Central memory CD8-positive, alpha-beta T cell (primary cell): ENCODE measurements at places on chromosomes 11 and 22.

DNA sequence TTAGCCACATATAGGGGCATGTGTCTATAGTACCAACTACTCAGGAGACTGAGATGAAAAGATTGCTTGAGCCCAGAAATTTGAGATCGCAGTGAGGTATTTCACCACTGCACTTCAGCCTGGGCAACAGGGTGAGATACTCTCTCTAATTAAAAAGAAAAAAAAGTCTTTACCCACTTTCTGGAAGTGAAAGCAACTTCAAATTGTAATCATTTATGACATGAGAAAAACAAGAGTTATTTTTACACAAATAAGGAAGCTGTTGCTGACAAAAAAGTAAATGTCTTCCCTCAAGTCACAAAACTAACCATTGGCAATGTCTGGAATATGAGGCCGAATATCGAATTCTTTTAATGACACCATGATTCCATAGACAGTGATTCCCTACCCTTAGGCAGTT, 71.4 kb downstream of the GLYATL1 start:
- no peak for DNase-seq

- no peak for DNase-seq
Observed at GRCh38 chr11:665704-666281, 28.7 kb downstream of the DRD4 start.

- no peak for DNase-seq
Observed at GRCh38 chr22:19842393-19843106, 12.1 kb downstream of the GNB1L start.

DNA sequence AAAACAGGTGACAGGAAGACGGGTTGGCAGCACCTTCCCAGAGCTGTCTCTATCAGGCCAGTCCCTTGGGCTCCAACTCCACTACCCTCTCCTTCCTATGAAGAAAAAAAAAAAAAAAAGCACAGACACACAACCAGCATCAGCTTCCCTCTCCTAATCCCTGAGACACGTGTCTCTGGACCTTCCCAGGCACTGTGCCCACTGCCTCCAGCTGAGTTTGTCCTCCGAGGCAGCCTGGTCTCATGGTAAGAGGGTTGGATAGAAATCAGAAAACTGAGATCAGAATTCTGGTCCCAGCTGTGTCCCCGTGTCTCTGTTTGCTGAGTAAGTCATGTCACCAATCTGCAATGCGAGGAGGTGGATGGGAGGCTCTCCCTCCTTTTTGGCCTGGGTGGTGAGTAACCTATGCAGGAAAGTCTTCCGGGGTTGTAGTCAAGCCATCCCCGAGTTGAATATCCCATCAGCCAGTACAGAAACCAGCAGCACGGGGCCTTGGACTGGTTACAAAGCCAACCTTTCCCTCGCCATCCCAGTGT, 193.7 kb upstream of the TBCEL start:
- no peak for DNase-seq

DNA sequence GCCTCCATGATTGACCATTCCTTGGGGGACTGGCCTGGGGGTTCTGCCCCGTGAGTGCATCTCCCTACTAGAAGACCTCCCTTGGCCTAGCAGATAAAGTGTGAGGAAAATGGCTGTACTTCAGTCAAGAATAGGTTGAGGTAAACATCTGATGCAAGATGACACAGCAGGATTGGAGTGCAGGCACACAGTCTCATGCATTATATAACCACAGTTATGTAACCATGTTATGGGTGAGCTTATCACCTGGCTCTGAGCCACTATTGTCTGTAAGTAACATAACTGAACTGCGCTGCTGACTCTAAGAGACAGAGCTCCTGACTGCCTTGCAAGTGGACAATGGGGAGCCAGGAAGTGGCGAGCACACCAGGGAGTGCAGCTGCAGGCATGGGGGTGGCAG, 378.7 kb upstream of the ANO5 start:
- DNase-seq = no peak

GRCh38 chr11:119691020-119691666, 37.9 kb downstream of the NECTIN1 start:
- peak; percentile 21 for DNase-seq

- DNase-seq = no peak
Observed at GRCh38 chr11:5700421-5701054, 10.9 kb downstream of the TRIM22 start.

- peak; percentile 22 for DNase-seq
Observed at GRCh38 chr11:3947061-3947460, 91.6 kb downstream of the STIM1 start.

- no peak for DNase-seq
Observed at GRCh38 chr11:16924826-16925560, 89.2 kb downstream of the PLEKHA7 start.

- DNase-seq = no peak
Observed at GRCh38 chr11:32098142-32098903, 7.4 kb downstream of the RCN1 start.

GRCh38 chr11:74493791-74494630, 487 bp upstream of the LIPT2 start:
- no peak for DNase-seq

GRCh38 chr22:25696763-25697162, 45.2 kb upstream of the MYO18B start:
- no peak for DNase-seq

- no peak for DNase-seq
Observed at GRCh38 chr11:128764424-128765095, 70.7 kb downstream of the FLI1 start.

GRCh38 chr11:128859563-128860441, 7.3 kb downstream of the KCNJ1 start:
- peak; percentile 73 for DNase-seq

DNA sequence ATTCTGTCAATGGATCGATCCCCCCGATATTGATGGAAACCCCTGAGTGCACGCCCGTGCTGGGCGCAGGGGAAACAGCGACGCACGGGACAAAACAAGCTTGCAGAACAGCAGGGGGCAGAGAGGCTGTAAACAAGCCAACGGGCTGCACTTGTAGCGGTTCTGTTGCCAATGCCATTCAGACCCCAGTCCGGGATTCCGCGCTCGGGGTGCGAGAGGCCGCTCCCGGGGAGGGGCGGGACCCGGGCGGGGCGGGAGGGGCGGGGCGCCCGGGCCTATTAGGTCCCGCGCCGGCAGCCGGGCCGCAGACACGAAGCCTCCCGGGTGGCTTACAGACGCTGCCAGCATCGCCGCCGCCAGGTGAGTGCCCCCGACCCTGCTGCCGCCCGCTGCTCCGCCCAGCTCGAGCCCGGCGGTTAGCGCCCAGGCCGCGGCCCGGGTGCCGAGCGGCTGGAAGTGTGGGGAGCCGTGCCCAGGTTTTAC, at the start of gene BIK:
BIK (plus strand) TSS at position 307 of the 483 bp plus-strand sequence. CDS start 13,273 bp downstream, outside the sequence.
- peak; percentile 28 for DNase-seq

GRCh38 chr11:67356864-67357561, 3.7 kb upstream of the POLD4 start:
- peak; percentile 62 for DNase-seq

DNA sequence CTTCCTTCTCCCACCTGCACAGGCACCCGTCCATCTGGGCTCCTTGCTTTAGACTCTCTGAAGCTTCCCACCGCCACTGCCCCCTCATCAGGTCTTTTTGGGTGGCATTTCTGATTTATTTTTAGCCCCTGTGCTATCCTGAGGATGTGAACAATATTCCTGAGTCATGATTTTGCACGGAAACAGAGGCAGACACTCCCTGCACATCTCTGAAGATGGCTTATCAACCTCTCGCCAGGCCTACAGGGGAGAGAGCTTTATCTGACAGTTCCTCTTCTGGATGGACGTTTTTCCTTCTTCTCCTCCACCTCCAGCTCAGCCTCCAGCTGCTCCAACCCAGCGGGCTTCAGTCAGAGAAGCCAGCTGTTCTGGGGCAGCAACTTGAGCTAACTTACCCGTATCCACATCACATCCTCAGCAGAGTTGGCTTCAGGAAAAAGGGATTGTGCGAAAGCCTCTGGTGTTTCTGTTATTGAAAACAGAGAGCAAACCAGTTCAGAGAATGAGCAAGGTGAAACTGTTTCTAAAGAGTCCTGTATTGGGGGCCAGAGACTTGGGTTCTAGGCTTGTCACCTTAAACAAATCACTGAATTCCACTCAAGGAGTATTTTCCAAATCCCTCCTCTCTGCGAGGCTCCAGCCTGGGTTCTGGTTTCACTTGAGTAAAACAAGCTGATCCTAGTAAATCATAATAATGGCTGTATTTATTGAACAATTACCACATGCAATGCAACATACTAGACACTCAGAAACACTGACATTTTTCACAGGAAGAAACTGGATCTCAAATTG, 33.1 kb upstream of the ETS1 start:
- DNase-seq = no peak

DNA sequence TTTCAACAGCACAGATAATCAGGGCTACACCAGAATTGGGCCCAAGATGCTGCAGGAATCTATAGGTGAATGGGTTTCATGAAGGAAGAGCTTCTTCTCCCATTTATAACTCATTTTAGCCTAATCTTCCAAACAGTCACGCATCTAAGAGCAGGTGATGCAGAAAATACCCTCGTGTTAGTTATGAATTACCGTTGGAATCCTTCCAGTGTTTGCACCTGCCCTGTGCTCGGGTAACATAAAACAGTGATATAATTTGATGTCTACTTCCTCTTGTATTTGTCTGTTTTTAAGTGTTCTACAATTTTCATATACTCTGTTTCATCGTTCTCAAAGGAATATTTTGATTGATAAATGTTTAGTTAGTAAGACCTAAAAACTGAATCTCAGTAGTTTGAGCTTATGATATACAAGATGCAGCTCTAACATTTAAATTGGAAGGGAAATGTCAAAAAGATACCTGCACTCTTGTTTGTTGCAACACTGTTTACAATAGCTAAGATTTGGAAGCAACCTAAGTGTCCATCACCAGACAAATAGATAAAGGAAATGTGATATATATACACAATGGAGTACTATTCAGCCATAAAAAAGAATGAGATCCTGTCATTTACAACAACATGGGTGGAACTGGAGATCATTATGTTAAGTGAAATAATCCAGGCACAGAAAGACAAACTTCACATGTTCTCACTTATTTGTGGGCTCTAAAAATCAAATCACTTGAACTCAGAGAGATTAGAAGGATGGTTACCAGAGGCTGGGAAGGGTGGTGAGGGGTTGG, 42.1 kb downstream of the PPARA start:
- no peak for DNase-seq

GRCh38 chr11:90187839-90188238, 35.0 kb downstream of the CHORDC1 start:
- DNase-seq = no peak

DNA sequence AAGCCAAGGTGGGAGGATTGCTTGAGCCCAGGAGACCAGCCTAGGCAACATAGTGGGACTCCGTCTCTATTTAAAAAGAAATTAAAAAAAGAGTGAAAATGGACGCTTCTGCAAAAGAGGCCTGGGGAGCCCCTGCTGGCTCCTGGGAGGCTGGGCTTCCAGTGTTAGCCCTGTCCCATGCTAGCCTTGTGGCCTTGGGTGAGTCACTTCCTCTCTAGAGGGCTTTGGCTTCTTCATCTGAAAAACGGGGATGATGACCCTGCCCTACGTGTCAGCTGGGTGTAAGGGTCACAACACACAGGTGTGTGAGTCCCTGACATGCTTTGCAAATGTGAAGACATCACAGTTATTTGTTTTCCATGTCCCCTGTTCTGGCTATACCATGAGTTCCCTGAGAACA, 32.8 kb downstream of the FAM227A start:
- no peak for DNase-seq

DNA sequence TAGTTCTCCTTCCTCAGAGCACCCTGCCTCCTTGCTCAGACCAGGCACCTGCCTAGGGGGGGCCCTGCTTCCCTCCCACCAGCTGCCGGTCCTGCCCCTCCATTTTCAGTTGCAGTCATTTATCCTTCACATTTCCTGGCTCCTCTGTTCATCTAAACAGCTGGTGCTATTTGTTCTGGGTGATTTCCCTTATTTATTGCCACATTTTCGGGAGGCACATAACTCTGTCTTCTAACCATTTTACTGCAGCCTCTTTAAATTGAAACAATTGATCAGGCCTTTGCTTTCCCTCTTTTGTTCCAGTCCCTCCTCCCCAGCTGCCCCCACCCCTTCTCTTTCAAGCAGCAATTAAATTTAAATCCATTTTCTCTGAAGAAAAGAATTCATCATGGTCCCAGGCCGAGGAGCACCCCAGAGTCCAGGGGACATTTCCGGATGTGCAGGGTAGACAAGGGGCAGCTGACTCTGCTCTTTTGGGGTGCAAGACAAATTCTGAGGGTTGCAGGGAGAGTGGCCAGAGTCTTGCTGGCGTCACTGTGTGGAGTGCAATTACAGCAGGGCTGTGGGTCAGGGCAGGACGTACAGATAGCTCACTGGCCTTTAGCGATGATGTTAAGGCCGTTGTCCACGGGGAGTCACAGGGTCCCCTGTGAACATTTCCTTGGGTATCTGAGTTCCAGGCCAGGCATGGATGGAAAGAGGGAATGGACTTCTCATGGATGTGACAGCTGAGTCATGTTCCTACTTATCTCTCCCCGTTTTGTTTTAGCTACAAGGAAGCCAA, 476.4 kb downstream of the TBC1D22A start:
- DNase-seq = no peak

GRCh38 chr11:89490602-89490980, 584 bp downstream of the NOX4 start:
- DNase-seq = no peak

DNA sequence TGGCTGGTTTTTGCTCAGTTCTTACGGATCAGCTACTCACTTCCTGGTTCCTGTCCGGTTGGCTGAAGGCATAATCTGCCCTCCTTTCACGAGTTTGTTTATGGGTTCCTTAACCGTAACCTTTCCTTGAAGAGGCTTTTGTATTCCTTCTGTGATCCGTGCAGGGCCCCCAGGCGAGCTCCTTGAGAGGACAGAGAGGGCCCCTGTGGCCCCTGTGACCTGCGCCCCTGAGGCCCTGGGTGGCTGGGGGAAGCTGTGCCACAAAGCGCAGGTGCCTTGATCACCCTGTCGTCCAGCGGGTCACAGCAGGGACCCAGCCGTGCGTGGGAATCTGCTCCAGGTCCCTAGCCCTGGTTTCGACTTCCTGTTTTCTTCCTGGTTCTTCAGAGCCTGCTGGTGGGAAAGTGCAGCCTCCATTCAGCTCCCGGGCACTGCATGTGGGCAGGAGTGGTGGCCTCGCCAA, 27.8 kb upstream of the FADD start:
- DNase-seq = no peak

GRCh38 chr22:25802018-25802417, 60.0 kb downstream of the MYO18B start:
- DNase-seq = no peak

DNA sequence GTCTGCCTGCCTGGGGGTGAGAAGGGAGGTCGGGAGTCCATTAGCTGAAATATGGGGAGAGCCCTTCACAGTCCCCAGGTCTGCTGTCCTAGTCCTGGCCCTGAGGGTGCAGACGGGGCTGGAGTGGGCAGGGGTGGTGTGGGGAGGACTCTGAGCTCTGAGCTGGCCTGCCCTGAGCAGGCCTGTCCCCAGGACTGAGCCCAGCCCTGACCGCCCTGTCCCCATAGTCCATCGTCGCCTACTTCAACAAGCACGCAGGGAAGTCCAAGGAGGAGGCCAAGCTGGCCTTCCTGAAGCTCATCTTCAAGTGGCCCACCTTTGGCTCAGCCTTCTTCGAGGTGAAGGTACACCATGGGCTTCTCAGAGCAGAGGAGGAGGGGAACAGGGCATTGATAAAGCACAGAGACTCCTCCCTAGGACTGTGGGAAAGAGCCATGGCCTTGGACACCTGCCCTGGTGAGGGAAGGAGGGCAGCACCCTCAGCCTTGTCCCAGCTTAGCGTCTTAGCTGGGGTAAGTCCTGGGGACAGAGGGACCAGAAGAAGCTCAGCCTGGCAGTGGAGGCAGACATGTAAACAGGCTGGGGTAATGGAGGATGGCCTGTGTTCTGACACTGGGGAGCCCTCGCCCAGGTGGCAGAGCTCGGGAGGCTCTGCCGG, 83.7 kb downstream of the MYO7A start:
- DNase-seq = no peak
